NCI-H748 treated with DMSO at 0.1 percent for 48 hours (cell line): ENCODE measurements at places on chromosomes 2 and 18.
A peak's percentile ranks its signal among the peaks of the same experiment; 100 is the strongest.

GRCh38 chr18:61606759-61607158, 273.5 kb downstream of the CDH20 start:
- DNase-seq: no peak

DNA sequence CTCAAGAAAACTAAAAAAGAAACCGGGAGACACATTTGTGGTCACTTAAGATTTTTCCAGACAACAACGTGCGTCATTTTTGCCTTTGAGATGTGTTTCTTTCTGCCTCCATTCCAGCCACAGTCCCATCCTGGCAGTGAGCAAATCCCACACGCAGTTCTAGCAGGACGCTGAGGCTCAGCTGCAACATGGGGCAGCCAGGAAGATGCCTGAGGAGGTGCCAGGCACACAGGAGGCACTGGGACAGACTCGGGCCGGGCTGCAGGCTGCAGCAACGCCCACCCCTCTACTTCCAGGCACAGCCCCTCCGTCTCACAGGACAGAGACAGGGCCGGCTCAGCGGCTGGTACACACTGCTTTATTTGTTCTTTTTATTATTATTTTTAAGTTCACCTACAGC, 13.1 kb downstream of the KLF11 start:
- no peak for DNase-seq

DNA sequence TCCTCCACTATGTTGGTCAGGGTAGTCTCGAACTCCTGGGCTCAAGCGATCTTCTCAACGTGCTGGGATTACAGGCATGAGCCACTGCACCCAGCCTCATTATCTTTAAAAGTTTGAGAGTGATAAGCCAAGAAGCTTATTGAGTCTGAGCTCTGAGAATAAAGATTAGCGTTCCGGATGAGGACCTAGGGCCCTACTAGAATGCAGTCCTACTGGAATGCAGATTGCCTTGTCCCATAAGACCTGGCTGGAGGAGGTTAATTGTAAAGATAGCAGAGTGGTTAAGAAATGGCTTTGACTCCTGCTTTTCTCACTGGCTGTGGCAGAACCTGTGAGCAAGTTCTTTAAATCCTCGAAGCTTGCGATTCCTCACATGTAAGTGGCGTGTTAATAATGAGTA, 4.0 kb downstream of the VWA3B start:
- no peak for DNase-seq

DNA sequence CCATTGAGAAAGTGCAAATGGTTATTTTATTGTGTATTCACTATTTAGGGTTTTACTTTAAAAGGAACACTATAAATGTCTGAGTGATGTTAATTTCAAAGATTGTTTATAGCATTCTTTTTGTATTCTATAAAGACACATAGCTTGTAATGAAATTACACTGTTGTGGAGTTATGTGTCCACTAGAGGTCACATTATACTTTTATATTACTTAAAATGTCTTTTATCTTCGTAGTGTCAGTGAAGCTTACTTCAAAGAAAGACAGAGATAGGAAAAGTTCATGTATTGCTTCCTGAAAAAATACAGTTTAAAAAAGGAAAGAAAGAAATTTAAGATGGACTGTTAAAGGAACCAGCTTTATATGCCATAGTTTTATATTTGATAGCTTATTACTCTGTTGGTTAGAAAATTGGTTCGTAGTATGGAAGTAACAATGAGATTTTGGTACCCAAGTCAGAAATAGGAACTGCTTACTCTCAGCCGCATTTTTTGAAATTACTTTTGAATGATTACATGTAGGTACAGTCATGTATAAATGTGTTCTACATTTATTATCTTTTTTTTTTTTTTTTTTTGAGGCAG, 20.5 kb downstream of the APLF start:
- DNase-seq: peak; percentile 3

DNA sequence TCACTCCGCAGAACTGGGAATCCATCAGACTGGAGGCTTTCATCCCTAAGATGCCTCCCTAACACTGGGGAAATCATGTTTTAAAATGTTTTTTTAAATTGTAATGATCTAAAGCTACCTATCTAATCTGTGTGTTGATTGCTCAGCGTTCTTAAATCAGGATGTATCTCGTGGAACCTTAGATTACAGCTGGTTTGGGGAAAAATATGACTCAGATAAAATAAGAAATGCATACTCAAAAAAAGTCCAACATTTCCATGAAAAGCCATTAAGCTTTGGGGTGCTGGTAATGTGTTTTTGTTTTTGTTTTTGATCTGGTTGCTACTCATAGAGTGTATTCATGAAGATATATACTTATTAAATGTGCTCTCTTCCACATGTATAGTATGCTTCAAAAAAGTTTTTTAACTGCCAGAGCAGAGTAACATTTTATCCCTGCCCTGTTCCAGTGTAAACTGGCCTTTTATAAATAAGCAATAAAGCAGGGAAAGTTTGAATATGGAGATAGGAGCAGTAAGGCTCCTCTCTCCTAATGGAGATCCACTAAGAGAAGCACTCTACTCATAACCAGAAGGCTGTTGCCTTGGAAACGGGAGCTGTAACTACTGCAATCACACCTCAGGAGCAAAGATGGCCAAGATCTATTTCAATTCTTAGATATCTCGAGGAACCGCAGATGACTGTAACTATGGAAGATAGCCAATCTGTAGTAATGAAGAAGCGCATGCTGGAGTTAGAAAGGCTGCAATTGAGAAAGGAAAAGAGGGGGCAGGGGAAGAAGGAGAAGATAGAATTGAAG, 41.6 kb downstream of the ANKRD44 start:
- no peak for DNase-seq

- no peak for DNase-seq
Observed at GRCh38 chr18:54843314-54843713, 15.0 kb downstream of the RAB27B start.
